NCI-H460 (cell line): ENCODE measurements at places on chromosomes 13 and 19.

DNA sequence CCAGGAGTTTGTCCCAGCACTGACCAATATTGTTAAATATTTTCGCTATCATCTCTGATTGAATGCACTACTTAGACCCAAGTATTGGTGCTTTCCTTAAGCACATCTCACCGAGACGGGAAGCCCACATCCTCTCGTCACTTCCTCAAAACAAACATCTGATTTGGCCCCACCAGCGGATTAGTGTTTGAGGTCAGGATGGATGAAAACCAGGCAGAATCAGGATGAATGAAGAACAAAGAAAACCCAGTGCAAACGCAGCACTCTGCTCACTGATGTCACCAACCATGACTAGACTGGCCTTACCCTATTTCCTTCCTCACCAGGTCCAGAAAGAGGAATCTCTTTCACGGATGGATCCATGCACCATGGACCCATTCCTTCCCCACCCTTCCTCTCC lies 6.0 kb downstream of the PLAUR start:
- DNase-seq: no peak

DNA sequence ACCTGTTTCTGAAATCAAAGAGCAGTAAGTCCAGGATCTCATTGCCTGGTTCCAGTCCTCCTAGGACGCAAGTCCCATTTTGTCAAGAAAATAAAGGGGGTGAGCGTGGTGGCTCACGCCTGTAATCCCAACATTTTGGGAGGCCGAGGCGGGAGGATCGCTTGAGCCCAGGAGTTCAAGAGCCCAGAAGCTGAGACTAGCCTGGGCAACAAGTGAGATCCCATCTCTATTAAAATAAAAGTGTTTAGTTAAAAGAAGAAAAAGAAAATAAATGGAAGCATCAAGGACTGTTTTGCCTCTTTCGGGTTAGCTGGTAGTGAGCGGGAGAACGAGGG lies 344 bp upstream of the HAUS5 start:
- no peak for DNase-seq

- DNase-seq: no peak
Observed at GRCh38 chr19:38073841-38074685, 150.0 kb downstream of the DPF1 start.

- DNase-seq: no peak
Observed at GRCh38 chr13:28729541-28729940, 10.8 kb upstream of the SLC46A3 start.

DNA sequence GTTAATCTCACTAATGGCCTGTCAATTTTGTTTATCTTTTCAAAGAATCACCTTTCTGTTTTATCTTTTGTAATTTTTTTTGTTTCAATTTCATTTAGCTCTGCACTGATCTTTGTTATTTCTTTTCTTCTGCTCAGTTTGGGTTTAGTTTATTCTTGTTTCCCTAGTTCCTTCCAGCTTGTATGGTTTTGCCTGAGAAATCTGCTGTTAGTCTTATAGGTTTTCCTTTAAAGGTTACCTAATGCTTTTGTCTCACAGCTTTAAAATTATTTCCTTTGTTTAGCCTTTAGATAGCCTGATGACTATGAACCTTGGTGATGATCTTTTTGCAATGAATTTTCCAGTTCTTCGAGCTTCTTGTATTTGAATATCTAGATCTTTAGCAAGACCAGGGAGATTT lies 1869.8 kb upstream of the PCDH20 start:
- no peak for DNase-seq

- no peak for DNase-seq
Observed at GRCh38 chr19:14428882-14429416, 4.2 kb upstream of the PKN1 start.

DNA sequence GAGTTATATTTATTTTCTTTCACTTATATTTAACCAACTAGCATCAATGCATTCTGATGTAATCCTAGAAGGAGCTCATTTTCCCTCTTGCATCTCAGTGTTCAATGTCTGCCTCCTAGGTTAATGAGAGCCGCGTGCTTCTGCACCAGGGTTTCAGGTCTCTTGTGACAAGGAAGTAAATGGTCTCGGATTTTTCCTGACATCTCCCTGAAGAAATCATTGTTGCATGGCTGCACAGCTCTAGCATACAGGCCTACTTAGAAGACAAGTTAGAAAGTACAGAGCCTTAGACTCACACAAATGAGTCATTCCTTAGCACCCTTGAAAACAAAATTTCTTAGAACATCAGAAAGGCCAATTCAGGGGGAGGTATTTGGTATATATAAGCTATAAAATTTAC lies 57.2 kb upstream of the KLF12 start:
- DNase-seq: no peak

DNA sequence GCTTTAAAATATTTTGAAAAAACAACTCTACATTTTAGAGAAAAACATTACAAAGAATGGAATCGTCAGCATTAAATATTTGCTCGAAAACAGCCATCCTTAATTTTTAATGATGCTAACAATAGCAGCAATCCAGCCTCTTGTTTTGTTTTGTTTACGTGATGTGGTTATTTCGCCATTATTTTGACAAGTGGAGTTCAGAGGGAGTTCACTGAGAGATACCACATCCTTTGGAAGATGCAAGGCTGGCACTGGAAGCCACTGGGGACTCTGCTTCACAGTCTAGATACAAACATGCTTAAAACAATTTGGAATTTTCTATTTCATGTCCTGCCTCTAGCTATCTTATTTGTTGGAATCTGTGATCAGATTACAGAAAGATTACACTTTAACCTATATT lies 556.3 kb downstream of the PCDH17 start:
- no peak for DNase-seq

- no peak for DNase-seq
Observed at GRCh38 chr13:33103457-33103856, 87.2 kb downstream of the KL start.

DNA sequence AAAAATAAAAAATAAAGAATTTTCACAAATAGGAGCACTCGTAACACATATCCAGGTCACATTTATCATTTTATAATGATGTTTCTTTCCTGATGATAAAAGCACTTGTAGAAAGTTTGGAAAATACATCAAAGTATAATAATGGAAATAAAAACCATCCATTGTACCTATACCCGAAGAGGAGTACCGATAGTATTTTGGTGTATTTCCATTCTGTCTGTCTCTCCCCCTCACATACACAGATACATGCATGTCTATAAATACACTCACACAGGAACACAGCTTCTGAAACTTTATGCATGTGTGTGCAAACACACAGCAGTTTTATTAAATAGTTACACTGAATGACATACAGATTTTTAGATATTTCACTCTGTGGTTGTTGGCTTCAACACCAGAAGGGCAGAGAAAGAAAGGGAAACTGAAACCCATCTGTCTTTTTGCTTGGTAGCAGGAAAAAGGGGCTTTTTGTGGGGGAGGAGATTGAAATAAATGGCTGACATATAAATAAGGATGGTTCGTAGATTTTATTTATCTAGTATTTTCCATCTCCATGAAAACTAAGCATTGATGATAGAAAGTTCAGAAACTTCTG lies 114.8 kb downstream of the LRCH1 start:
- no peak for DNase-seq

GRCh38 chr13:44887515-44887914 lies 101.8 kb downstream of the NUFIP1 start:
- DNase-seq: no peak

- DNase-seq: no peak
Observed at GRCh38 chr19:45800070-45800553, 7.5 kb upstream of the DMWD start.

DNA sequence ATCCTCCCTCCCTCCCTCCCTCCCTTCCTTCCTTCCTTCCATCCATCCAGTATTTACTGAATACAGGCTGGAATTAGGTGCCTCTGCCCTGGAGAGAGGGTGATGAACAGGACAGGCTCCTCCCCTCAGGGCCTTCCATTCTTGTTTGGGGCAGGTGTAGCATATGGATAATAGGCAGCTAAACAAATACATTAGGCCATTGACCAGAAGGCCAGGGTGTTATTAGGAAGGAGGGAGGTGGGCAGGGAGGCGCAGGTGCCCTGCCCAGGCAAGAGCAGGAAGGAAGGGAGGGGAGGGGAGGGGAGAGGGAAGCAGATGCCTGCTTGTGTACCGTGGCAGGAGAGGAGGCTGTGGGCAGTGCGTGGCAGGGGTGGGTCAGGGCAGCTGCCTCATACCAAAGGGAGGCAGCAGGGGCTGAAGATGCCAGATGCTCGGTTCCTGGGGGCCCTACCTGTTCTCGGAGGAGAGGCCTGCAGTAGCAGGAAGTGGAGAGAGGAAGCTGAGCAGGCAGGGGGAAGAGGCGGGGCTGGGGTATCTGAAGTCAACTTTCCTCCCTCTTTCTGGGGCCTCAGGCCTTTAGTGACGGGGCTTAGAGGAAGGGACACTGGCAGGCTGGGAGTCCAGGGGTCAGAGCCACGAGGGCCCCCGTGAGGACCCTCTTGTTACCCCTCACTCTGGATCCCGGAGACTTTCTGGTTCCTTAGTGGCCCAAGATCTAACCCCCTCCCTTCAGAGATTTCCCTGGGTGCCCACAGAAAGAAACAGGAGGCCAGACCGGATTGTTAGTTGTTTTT lies at the start of gene RINL:
TSS of gene RINL (minus strand) at position 495 of the 794 bp plus-strand sequence. CDS start 1,533 bp downstream, outside the sequence.
- DNase-seq: no peak

- DNase-seq: no peak
Observed at GRCh38 chr19:44163789-44164188, 1.1 kb upstream of the ZNF226 start.

DNA sequence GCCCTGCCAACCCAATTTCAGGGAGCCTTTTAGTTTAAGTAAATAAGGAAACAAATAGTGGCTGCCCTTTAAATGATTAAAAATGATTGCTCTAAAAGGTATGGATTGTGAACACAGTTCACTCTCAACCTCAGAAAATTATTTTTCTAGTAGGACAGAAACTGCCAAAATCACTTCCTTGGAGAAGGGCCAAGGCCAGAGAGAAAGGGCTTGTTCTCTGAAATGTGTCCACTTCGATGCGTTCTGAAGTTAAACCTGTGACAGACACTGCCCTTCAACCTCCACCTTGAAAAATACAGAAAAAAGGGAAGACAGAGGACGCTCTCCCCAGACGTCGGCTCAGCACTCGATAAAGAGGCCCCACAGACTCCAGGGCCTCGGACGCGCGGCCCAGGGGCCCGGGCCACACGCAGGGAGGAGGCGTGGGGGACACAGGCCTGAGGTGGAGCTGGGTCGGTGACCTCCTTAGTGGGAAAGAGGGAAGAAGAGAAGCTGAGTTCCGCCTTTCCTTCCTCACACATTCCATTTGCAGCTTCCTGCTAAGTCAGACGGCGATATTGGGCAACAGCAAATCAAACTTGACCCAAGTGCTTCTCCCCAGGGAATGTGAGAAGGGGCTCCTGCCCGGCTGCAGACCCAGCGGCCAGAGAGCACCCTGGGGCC lies 63.6 kb downstream of the RASA3 start:
- peak; percentile 92 for DNase-seq

DNA sequence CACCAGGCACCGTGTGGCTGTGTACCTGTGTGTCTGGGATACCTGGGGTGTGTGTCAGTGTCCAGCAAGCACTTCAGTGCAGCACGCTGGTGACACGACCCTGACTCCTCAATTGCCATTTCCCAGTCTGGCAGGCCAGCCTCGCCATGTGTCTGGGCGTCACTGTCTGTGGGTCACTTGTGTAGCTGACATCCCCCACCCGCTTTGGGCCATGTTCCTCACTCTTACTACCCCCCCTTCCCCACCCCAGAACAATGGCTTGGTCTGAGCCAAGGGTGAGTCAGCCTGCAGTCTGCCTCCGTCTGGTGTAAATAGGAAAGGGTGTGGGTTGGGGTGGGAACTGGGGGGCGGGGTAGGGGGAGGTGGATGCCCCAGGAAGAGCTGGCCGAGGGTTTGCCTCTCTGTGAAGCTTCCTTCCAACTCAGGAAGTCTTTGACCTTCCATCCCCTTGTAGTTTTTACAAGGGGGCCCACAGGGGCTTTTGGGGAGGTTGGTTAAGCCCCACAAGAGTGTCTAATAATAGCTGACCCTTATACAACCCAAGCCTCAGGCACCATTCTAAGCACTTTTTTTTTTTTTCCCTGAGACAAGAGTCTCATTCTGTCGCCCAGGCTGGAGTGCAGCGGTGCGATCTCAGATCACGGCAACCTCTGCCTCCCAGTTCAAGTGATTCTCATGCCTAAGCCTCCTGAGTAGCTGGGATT lies 17.6 kb downstream of the NOVA2 start:
- DNase-seq: no peak

DNA sequence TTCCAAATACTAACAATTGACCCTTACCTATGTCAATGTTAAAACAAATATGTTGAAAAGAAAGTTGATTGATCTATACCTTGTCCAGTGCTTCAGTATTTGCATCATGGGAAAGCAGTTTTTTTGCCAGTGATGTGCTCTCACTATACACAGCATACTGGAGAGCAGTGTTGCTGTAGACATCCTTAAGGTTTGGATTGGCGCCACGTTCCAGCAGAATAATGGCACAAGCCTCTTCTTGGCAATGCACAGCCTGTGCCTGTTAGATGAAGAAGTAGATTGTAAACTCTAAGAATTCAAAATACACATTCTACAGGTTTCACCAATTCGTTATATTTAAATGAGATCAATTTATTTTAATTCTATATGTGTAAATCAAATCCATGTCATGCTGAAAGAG lies 43.9 kb upstream of the C1QTNF9B start:
- no peak for DNase-seq

- DNase-seq: peak; percentile 56
Observed at GRCh38 chr19:46513461-46514236, 18.0 kb upstream of the PNMA8B start.

DNA sequence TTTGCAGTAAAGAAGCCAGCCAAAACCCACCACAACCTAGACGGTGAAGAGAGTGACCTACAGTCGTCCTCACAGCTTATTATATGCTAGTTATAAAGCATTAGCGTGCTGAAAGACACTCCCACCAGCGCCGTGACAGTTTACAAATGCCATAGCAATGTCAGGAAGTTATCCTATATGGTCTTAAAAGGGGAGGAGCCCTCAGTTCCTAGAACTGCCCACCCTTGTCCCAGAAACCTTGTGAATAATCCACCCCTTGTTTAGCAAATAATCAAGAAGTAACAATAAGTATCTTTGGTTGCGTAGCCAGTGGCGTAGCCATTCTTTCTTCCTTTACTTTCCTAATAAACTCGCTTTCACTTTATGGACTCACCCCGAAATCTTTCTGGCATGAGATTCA lies 227.9 kb upstream of the ARGLU1 start:
- DNase-seq: no peak

DNA sequence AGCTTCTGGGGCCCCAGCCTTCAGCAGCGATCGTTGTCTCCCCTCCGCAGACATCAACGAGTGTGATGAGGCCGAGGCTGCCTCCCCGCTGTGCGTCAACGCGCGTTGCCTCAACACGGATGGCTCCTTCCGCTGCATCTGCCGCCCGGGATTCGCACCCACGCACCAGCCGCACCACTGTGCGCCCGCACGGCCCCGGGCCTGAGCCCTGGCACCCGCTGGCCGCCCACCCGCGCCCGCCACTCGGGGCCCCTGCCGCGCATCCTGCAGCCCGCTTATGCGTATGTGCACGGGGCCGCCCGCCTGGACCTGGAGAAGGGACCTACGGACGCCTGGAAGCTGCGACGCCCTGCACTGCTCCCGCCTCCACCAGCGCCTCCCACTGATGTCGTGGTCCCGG lies 28.2 kb downstream of the LTBP4 start:
- no peak for DNase-seq

DNA sequence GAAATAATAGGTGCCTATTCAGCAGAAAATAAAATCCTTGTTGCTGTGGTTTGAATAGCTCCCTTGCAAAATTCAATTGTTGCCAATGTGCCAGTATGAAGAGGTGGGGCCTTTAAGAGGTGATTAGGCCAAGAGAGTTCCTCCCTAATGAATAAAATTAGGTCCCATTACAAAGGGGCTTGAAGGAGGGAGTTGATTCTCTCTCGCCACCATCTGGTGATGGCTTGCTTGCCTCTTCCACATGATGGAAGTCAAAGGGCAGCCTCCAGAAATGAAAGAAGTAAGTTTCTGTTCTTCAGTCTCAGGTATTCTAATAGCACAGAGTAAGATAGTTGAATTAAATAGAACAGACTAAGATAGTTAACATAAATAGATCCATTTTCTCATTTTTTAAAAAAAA lies 3.0 kb upstream of the EEF1AKMT1 start:
- no peak for DNase-seq
